ENCODE measurements at places on chromosomes 7 and 10. TPM values are rescaled to one million over a fixed set of nuclear protein-coding genes. Genes with fewer than 3 reads are reported as not detected.

ATOH7 gene
- 1.8 TPM for total RNA-seq

PRKG1 gene
- total RNA-seq = 18.2 TPM

- no peaks in the 10 kb centered on the region for H3K27me3 ChIP-seq
- no peak for DNase-seq
- no peaks in the 10 kb centered on the region for H3K4me1 ChIP-seq
- H3K27ac ChIP-seq = no peak overlapping the region
- no peak overlapping the region for H3K4me3 ChIP-seq
These were observed 51.2 kb downstream of the PDE1C start for GRCh38 chr7:32018845-32019578.

EVX1 gene
- not detected for total RNA-seq

SLIT1 gene
- total RNA-seq = 1.7 TPM

DNA sequence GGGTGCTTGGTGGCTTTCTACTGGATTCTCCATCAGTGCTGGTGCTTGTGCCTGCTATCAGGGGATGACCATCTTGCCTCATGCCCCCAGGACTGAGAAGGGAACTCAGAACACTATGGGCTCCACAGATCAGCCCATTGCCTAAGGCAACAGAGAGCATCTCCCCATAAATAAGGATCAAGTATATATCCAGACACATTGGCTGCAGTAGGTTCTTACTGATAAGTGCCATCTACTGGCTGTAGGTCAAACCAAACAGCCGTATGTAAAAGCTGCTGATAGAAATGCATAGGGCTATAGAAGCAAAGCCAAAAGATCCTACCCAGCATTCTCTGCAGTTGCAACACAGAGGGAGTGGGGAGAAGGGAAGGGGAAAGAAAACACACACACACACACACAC lies 153.7 kb downstream of the CDK14 start:
- no peaks in the 10 kb centered on the region for H3K27me3 ChIP-seq
- no peak overlapping the region for H3K27ac ChIP-seq
- peaks cover 2% of the 10 kb centered on the region for H3K4me1 ChIP-seq
- H3K4me3 ChIP-seq = no peak overlapping the region
- no peaks in the 10 kb centered on the region for H3K36me3 ChIP-seq
- peak; percentile 35 for DNase-seq

GRCh38 chr10:71266147-71266917 lies 52.7 kb upstream of the SLC29A3 start:
- peak; percentile 45 for DNase-seq
- H3K27ac ChIP-seq = 0 out of 2 replicates have a peak overlapping the region, but pooled peaks have one; percentile 39
- H3K4me3 ChIP-seq = no peak overlapping the region
- peaks cover 58% of the 10 kb centered on the region for H3K4me1 ChIP-seq
- no peaks in the 10 kb centered on the region for H3K36me3 ChIP-seq

DNA sequence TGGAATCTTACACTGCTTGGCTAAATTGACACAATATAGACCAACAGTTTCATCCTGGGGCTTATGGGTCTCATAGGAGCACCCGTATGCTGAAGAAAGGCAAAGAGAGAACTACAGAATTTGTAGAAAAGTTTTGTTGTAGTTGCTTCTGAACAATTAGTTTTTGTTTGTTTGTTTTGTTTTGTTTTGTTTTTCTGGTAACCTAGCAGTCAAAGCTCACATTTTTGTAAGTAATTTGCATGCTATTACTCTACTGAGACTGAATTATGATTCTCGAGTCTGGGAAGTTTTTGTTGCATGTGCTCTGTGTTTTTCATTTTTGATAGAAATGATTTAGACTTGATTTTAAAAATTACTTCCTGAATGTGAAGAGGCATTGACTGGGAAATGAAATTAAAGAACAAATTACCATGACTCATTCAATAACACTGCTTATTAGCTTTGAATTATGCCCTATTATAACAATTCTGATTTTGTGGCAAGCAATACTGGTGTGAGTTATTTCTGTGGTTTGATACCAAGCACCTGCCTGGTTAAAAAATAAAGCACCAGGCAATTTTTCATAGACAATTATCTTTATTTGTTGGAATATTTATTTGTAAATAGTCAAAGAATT lies 438 bp downstream of the LSMEM1 start:
- no peak overlapping the region for H3K4me3 ChIP-seq
- H3K4me1 ChIP-seq = peaks cover 6% of the 10 kb centered on the region
- no peak overlapping the region for H3K27ac ChIP-seq

ATXN7L1 gene
- 29.8 TPM for total RNA-seq

DNA sequence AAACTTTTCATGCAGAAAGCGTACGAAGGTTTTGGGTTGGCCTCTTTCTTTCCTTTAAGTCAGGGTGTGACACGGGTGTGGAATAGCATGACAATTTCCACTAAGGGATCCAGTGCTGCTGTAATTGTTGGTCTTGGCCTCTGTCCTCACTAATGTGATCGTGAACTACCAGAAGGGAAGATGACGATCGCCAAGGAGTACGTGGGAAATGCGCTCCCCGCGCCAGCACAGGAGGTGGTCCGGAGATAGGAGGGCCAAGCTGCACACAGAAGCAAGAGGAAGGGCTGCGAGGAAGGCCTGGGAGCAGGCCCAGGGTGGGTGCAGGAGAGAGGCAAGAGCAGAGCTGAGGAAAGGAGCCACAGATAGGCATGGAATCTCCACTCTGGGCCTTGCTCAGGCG lies 79.7 kb upstream of the PODXL start:
- no peaks in the 10 kb centered on the region for H3K27me3 ChIP-seq
- peaks cover 7% of the 10 kb centered on the region for H3K4me1 ChIP-seq
- DNase-seq = no peak
- H3K27ac ChIP-seq = no peak overlapping the region
- no peaks in the 10 kb centered on the region for H3K36me3 ChIP-seq

- no peaks in the 10 kb centered on the region for H3K36me3 ChIP-seq
- no peak overlapping the region for H3K27ac ChIP-seq
- no peaks in the 10 kb centered on the region for H3K27me3 ChIP-seq
- H3K4me3 ChIP-seq = no peak overlapping the region
These were observed 305.1 kb downstream of the AUTS2 start for GRCh38 chr7:69903410-69903809.

- H3K36me3 ChIP-seq = no peaks in the 10 kb centered on the region
- no peak for DNase-seq
- H3K4me1 ChIP-seq = peaks cover 21% of the 10 kb centered on the region
- H3K27ac ChIP-seq = no peak overlapping the region
These were observed 93.2 kb downstream of the HIP1 start for GRCh38 chr7:75645570-75645969.

DNA sequence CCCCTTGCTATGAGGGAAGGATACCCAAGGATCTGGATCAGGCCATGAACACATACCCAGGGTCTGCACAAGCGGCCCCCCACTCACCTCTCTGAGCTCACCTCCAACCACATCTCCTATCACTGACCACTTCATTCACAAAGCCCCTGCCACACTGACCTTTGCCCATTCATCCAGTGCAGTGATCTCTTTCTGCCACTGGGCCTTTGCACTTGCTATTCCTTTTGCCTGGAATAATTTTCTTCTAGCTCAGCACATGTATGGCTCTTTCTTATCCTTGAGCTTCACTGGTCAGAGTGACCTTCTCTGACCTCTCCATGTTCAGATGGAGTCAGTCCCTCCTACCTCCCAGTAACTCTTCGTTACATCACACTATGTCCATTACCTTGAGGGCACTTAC lies 48.3 kb downstream of the ADRA2A start:
- H3K4me1 ChIP-seq = peaks cover 13% of the 10 kb centered on the region
- DNase-seq = no peak
- H3K27me3 ChIP-seq = no peaks in the 10 kb centered on the region
- H3K4me3 ChIP-seq = no peak overlapping the region
- H3K27ac ChIP-seq = no peak overlapping the region
- no peaks in the 10 kb centered on the region for H3K36me3 ChIP-seq

GRCh38 chr7:149881328-149882247 lies 7.8 kb downstream of the ATP6V0E2 start:
- no peak for DNase-seq
- no peak overlapping the region for H3K27ac ChIP-seq
- H3K4me3 ChIP-seq = no peak overlapping the region
- no peaks in the 10 kb centered on the region for H3K36me3 ChIP-seq

- H3K4me3 ChIP-seq = peak overlapping the region; percentile 78
These were observed 696 bp downstream of the MALSU1 start for GRCh38 chr7:23299770-23300300.

NKX2-3 gene
- not detected for total RNA-seq
